ENCODE measurements at places on chromosomes 12 and 14. TPM values are rescaled to one million over a fixed set of nuclear protein-coding genes. Genes with fewer than 3 reads are reported as not detected.

The MARCHF9 gene
- 9.7 TPM for total RNA-seq

The IGF1 gene
- not detected for total RNA-seq

The RIMKLB gene
- 37.3 TPM for total RNA-seq

The AQP6 gene
- not detected for total RNA-seq

The PTCSC3 gene
- not detected for total RNA-seq

The BRI3BP gene
- total RNA-seq: 15.4 TPM

The APOF gene
- total RNA-seq: not detected

The OR6C75 gene
- total RNA-seq: not detected

The DPY19L2 gene
- 1.6 TPM for total RNA-seq

The GLIPR1L1 gene
- total RNA-seq: not detected

The NUBPL gene
- 10.3 TPM for total RNA-seq

The KLRF1 gene
- 0.21 TPM for total RNA-seq

The ACSS3 gene
- total RNA-seq: under 0.01 TPM

The KRT85 gene
- total RNA-seq: not detected

The AKT1 gene
- total RNA-seq: 88.9 TPM

The ASCL1 gene
- total RNA-seq: not detected

The GNPNAT1 gene
- total RNA-seq: 51.6 TPM

The INHBC gene
- not detected for total RNA-seq

The VSIG10 gene
- 11.7 TPM for total RNA-seq

The NR4A1 gene
- total RNA-seq: 0.68 TPM

The KLHL33 gene
- not detected for total RNA-seq

The PPP1R1A gene
- not detected for total RNA-seq

The IL26 gene
- not detected for total RNA-seq

The CD163L1 gene
- 0.14 TPM for total RNA-seq

The PXN gene
- total RNA-seq: 35.2 TPM

The KLRG1 gene
- total RNA-seq: under 0.01 TPM

The IL22 gene
- total RNA-seq: not detected

The LALBA gene
- not detected for total RNA-seq

The KRT78 gene
- 6.2 TPM for total RNA-seq
